ENCODE measurements at places on chromosomes 6 and 20. TPM values are rescaled to one million over a fixed set of nuclear protein-coding genes. Genes with fewer than 3 reads are reported as not detected.

BFSP1 gene
- total RNA-seq = 3.9 TPM

BPI gene
- total RNA-seq = not detected

ALDH5A1 gene
- 0.22 TPM for total RNA-seq

PNLDC1 gene
- total RNA-seq = not detected
